Ascending aorta (tissue), 2 donors: ENCODE measurements at places on chromosomes 1 and 21.

DNA sequence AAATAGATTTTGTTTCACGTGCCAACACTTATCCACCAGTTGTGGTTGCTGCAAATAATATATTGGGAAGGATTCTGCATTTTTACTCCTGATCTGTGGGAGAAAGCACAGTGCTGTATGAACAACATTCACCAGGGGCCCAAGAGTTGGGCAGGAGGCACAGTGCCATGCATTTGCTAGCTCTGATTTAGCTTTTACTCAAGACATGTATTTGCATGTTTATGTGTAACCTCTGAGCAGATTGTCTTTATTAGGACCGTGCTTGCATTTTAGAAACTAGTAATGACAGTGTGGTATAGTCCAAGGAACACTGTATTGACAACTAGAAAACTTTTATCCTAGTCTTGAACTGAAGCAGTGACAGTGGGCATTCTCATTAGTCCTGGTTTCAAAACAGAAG is 133.9 kb upstream of the B3GALT2 start:
- DNase-seq = no peak

DNA sequence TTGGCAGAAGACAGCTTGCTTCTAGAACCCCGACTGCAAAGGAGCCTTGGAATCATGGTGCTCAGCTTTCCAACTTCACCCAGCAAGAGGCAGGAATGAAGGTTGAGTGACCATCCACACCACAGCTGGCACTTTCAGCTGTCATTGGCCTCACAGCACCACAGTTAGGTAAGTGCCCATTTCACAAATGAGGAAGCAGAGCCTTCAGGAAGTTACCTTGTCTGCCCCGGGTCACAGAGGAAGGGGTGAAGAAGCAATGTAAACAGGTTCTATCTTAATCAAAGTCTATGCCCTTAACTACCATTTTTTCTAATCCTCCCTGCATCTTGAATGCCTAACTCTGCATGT is 156.0 kb downstream of the GLUL start:
- DNase-seq = no peak

DNA sequence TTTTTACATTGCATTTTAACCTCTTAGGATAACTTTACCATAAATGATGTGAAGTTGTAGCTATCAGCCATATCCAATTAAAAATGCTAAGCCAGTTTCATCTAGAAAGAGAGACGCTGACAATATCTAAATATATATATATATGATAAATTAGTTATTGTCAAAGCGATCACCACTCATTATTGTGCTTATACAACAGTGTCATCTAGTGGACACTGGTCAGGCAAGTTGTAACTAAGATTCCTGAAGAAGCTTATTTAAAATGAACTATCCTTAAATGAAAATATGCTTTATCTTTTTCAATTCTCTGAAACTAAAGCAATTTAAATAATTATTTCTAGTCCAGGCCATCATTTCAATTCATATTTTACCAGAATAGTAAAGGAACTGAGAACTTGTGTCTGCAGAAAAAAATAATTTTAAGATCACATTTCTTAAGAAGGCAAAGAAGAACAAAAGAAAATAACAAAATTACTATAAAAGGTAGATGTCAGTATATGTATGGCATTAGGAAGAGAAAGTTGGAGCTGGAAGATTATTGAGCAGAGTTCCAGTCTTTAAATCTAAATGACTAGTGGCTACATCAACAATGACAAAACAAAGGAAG is 193.3 kb upstream of the SNX7 start:
- no peak for DNase-seq

DNA sequence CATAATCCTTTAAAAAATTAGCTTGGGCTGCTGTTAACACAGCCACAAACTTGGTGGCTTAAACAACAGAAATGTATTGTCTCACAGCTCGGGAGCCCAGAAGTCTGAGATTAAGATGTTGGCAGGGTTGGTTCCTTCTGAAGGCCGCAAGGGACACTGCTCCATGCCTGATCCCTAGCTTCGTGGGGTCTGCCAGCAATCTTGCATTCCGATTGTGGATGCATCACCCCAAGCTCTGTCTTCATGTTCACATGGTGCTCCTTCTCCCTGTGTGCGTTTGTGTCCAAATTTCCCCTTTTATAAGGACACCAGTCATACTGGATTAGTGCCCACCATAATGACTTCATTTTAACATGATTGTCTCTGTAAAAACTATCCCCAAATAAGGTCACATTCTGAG is 5.0 kb upstream of the HHIPL2 start:
- DNase-seq = no peak

GRCh38 chr1:227447531-227447990 is 115.8 kb upstream of the ZNF678 start:
- no peak for DNase-seq

DNA sequence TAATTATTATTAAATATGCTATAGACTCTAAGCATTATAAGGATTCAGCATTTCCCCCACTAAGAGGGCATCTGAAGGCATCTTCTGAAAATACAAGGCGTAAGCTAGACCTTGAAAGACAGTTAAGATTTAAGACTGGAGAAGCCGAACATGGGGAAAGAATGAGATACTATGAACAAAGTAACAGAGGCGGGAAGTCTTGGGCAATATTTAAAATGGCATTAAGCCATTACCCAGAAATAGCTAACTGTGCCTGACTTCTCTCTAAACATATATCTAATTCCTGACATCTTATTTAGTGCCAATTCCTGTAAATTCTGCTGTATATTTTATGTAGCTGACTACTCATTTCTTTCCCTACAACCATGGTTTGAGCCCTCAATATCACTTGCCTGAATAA is 20.9 kb downstream of the DPH5 start:
- DNase-seq = no peak

DNA sequence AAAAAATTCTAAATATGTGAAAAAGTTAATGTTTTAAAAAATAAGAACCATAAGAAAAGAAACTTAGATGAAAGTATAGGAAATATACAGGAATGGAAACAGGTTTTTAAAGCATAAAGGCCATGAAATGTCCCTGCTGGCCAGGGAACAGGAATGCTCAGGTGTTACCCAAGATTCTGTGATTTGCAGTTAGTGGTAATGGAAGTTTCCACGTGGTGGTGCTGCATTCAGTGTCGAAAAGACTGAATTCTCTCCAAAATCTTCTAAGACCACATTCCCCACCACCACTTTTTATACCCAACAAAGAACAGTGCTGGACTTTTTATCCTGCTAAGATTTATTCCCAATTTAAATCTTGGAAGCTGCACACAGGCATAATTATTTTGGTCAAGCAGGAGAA is 126.2 kb downstream of the PRRX1 start:
- no peak for DNase-seq

- no peak for DNase-seq
Observed at GRCh38 chr21:38989745-38990423, 184.2 kb downstream of the ETS2 start.

- no peak for DNase-seq
Observed at GRCh38 chr21:45513003-45513717, 29.1 kb downstream of the SLC19A1 start.

DNA sequence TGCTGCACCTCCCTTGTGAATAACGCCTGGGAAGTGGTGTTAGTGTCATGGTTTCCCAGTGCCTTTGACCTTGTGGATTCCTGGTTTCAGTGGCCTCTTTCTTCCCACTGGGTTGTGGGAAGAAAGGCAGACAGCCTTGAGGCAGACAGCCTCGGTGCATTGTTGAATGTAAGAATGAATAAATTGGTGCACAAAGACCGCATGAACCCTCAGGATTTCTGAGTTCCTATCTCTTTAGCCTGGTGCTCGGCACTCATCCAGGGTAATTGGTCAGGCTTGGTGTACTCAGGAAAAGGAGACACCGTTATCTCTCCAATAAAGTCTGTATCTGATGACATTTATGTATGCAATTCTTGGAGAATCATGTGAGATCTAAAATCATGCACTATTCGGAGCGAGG is 5.1 kb downstream of the ZNF362 start:
- DNase-seq = no peak

- DNase-seq = peak; percentile 63
Observed at GRCh38 chr21:45987121-45987711, 5.6 kb downstream of the COL6A1 start.

- DNase-seq = peak; percentile 82
Observed at GRCh38 chr1:32920833-32921232, 19.6 kb upstream of the TMEM54 start.

DNA sequence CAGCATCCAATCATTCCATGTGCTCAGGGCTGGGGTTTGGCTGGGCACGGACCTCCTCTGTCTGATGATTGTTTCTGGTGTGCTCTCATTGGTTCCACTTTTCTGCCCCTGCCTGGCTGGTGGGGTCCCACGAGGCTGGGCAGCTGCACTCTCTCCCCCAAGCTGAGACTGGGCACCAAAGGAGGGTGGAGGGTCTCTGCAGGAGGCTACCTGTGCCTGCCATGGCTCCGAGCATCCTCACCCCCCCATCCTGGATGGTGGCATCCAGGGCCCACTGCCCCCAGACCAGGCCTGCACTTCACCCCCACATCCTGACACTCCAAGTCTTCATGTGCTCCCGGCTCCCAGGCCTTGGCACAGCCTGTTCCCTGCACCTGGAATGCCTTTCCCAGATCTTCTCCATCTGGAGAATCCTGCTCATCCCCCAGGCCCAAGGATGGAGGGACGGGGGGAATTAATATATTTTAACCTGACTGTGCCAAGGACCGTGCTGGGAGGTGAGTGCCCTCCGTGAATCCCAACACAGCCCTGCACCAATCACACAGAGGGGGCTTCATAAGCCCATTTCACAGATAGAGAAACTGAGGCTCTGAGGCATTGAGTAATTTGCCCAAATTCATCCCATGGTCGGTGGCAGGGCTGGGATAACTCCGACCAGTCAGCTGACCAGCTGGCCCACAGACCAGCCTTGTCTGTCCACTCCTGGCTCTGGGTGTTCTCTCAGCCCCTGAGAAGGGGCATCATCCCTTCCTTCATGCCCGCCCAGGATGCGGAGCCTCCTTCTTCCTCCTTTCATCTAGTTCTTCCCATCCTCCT is 403.4 kb downstream of the MATN1 start:
- DNase-seq = peak; percentile 54

- DNase-seq = no peak
Observed at GRCh38 chr1:231159963-231160761, 1.7 kb upstream of the TRIM67 start.

DNA sequence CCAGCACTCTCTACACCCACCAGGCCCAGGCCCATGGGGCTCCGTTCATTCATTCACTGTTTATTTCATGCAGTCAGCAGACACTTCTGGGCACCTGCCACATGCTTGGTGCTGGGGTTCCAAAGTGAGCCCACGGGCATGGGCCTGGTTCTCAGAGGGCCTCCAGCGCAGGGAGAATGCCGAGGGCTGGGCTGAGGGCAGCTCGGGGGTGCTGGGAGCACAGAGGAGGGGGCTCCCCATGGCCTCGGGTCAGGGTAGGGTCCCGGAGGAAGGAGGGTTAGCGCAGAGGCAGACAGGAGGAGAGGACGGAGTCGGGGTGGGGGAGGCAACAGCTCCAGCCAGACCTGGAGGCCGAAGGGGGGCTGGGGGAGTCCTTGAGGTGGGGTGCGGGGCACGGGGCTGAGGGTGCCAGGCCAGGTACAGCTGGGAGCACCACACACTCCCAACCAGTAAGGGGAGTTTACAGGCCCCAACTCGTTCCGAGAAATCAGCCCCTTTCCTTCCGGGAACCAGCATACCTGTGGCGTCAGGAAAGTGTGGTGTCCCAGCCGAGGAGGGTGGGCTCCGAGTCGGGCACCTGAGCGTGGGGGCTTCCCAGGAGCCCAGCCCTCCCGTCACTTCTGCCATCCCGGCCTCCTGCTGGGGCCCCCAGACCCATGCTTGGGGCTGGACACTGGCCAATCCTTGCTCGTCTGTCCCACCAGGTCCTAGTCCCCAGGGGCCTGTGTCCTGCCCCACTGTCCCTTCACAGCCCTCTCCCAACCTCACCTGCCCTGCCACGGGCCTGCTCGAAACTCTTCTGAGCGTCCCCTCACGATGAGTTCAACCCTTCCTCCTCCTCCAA is 10.8 kb downstream of the ARHGEF16 start:
- DNase-seq = no peak

DNA sequence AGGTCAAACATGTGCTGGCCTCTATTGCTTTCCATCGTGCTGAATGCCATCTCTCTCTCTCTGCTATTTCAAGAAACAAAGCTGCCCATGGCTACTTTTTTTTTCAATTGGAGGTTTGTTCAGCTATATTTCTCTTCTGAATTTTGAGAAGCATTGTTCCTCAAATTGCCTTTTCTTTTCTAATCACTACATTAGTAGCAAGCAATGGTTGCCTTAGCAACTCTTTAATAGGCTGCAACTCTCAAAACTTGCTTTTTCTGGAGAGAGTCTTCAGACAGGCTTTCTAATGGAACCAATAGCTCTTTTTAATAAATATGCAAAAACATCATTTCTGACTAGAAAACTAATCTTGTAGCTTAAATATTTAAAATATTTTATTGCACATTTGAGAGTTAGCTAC is 439.0 kb downstream of the LRRIQ3 start:
- DNase-seq = no peak

- DNase-seq = no peak
Observed at GRCh38 chr1:150995896-150996295, 10.8 kb downstream of the MINDY1 start.

DNA sequence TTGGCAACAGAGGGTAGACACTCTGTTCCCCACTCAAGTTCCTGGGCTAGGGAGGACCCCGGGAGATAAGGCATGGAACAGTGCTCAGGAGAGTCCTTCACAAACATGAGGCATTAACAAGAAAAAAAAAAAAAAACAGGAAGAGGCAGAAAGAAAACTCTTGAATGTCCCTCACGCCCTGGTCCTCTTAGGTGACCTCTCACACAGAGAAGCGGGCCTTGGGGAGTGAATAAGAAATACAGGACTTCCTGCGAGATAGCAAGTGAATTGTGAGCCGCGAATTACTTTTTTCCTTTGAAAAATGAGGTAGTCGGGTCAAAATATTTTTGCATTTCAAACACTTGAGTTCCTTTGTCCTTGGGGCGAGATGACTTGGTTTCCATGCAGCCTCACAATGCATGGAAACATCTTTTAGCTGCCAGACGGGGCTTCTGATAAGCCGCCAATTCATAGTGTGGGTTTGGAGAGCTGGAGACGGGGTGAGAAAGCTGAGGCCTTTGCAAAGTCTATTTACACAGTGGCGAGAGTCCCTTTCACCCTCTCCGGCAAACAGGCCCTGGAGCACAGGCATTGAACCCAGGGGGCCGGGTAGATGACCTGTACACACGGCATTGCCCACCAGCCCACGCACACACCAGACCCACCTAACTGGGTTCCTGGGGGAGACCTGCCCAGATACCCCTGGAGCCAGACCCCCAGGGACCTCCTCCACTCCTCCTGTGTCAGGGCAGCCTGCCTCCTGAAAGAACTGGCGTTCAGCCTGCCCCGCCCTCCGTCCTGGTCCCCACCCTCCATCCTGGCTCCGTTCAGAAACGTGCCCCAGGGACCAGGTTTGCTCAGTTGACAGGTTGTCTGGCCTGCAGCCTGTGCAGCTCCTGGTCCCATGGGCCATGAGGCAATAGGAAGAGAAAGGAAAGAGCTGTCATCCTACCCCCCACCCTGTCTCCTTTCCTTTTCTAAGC is 192.3 kb downstream of the PRDM16 start:
- no peak for DNase-seq

- no peak for DNase-seq
Observed at GRCh38 chr1:109623601-109624161, 4.0 kb downstream of the AMPD2 start.

- DNase-seq = no peak
Observed at GRCh38 chr1:90220941-90221693, 226.2 kb downstream of the ZNF326 start.
